ENCODE measurements at places on chromosomes 4 and X.

DNA sequence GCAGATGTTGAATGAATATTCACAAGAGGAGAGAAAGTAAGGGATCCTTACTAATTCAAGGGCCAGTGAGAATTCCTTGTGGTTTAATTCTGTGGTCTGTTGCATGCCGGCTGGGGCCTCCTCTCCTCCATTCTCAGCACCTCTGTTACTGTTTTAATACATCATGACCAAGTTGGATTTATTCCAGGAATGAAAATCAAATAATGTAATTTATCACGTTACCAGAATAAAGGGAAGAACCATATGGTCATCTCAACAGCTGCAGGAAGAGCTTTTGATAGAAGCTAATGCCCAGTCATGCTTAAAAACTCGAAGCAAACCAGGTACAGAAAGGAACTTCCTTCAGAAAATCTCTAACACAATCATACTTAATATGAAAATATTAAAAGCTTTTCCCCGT, 54.1 kb downstream of the GRK4 start:
- DNase-seq, result no peak

- no peak for DNase-seq
Observed at GRCh38 chr4:184409911-184410692, 64.2 kb downstream of the IRF2 start.

DNA sequence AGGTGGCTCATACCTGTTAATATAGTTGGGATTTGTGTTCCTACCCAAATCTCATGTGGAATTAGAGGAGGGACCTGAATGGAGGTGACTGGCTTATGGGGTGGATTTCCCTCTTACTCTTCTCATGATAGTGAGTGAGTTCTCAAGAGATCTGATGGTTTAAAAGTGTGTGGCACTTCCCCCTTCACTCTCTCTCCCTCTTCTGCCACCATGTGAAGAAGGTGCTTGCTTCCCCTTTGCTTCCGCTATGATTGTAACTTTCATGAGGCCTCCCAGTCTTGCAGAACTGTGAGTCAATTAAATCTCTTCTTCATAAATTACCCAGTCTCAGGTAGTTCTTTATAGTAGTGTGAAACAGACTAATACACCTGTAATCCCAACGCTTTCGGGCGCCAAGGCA, 28.3 kb upstream of the WDR19 start:
- DNase-seq, result no peak

- no peak for DNase-seq
Observed at GRCh38 chr4:185878633-185879032, 66.6 kb upstream of the SORBS2 start.

DNA sequence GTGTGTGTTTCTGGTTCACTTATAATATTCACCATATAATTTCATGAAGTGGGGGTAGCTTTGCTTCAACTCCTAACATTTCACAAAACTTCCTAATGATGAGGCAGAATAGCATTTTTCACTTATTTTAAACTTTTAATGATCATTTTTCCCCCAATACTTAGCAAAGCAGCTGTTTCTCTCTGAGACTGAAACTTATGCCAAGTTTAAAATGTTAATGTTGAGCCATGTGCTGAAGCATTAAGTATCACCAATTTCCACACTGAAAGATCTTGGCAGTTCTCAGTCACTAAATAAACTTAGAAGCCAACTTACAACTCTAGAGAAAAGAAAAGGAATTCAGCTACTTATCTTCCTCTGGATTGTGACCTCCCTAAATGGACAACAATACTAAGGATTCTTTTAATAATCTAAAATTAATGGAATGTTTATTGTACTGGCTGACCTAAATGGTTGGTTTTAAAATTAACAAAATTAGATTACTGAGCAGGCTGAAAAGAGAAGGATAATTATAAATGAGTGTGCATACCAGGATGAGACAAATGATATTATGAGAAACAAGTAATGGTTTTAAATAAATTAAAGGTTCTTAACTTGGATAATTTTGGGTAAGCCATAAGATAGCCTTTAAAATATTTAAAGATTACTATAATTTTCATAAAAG, 1429.4 kb upstream of the ADGRL3 start:
- DNase-seq, result no peak

- no peak for DNase-seq
Observed at GRCh38 chr4:77992581-77992980, 64.5 kb upstream of the FRAS1 start.

GRCh38 chrX:45758319-45758718, 557.6 kb upstream of the DIPK2B start:
- DNase-seq, result peak; percentile 81

- DNase-seq, result no peak
Observed at GRCh38 chr4:100926039-100926717, 408.4 kb upstream of the EMCN start.

GRCh38 chr4:48667148-48667547, 112.9 kb downstream of the FRYL start:
- no peak for DNase-seq

GRCh38 chr4:152805818-152806217, 26.1 kb downstream of the ARFIP1 start:
- no peak for DNase-seq

DNA sequence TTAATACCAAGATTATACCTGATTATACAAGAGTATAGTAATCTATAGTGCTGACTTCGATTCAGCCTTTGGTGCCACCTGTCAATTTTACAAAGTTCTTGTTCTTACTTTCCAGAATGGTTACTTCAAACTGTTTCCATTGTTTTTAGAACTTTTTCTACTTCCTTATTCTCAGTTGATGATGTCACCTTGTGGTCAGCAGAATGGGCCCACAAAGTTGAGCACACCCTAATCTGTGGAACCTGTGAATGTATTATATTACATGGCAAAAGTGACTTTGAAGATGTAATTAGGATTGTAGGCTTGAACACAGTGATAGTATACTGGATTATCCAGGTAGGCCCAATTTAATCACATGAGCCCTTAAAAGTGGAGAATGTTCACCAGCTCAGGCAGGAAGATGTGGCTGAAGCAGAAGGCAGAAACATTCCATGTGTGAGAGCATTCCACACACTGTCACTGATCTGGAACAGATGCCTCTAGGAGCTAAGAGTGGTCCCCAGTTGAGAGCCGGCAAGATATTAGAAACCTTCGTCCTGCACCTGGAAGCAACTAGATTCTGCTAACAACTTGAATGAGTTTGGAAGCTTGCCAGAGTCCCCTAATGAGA, 6.3 kb upstream of the SGMS2 start:
- no peak for DNase-seq
